ENCODE measurements at places on chromosomes 1 and 21.

DNA sequence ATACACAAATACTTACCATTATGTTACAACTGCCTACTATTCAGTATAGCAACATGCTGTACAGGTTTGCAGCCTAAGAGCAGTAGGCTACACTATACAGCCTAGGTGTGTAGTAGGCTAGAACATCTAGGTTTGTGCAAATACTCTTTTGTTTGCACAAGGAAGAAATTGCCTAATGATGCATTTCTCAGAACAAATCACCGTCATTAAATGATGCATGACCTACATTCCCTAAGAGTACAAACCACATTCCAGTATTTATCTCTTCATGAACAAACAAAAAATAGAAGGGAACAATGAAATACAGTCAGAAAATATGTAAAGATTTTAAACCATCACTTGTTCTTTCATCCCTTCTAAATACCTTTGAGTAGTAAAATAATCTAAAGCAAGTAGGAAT is 109.7 kb upstream of the HP1BP3 start:
- DNase-seq, result no peak

DNA sequence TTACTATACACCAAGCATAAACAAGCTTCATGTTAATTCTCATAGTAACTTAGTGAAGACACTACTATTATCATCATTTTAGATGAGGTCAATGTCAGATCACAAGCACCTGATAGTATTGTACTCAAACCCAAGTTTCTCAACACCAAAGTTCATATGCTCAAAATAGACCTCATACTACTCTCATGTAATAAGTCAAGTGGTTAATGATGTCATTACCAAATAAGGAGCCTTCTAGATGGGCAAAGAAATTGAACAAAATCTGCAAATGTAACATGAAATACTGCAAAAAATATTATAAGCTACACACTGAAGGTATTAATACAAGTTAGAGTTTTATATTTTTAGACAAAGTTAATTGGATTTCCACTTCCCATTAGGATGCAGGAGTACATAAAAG is 144.0 kb upstream of the CHRM3 start:
- DNase-seq, result no peak

GRCh38 chr1:29243023-29243870 is 6.9 kb downstream of the PTPRU start:
- DNase-seq, result no peak

DNA sequence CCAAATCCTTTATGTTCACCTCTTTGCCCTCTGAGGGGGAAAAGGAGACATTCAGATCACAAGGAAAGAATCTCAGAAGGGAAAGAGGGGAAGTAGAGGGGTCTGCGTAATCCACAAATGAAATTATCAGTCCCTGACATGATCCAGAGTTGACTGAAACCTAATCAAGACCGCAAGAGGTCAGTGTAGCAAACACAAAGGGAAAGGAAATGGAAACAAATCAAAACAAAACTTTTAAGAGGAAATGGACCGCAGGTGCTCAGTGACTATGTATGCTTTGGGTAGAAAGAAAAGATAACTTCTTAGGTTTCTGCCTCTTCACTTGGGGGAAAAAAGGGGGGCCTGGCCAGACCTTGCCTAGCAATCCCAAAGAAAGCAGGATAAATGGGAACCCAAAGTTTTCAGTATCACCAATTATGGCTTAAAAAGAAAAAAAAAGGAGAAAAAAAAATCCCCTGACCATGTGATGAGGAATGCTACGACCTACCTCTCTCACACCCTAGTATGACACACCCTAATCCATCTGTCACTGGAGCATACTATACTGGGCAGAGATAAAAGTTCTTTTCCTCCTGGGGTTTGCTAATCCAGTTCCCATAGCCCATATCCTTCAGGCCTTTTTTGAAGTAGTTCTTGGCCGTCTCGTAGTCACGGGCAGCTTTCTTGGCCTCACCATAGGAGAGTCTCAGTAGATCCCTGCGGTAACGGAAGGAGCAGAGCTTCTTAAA is 16.9 kb downstream of the CHRNB2 start:
- no peak for DNase-seq

DNA sequence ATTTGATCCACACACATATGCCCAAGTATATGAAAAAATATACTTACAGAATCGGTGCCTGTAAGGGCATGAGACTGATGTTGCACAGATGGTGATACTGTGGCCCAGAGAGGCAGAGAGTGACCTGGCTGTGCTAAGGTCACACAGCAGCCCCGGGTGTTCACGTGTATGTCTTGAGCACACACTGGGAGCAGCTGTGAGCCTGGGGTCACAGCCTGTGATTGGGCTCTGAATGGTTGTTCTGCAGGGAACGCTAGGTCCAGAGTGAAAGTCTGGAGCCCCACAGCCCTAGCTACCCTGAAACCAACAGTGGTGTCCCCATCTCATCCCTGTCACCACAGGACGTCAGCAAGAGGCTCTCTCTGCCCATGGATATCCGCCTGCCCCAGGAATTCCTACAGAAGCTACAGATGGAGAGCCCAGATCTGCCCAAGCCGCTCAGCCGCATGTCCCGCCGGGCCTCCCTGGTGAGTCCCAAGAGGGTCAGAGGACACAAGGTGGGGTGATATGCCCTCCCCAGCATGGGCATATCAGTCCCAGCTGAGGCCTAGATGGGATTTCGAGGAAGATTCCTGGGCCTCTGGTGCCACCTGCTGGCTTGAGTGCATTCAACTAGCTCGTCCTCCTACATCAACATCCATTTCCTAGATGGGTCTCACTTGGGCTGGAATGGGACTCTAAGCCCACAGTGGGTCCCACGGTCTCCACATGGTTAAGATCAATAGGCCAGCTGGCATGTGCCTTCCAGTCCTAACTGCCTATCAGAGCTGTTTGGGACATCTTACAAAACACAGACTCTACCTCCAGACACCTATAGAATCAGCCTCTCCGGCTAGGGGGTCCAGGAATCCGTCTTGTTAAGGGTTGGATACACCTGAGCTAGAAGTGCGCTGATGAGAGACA is 19.7 kb downstream of the CDK18 start:
- DNase-seq, result peak; percentile 50

DNA sequence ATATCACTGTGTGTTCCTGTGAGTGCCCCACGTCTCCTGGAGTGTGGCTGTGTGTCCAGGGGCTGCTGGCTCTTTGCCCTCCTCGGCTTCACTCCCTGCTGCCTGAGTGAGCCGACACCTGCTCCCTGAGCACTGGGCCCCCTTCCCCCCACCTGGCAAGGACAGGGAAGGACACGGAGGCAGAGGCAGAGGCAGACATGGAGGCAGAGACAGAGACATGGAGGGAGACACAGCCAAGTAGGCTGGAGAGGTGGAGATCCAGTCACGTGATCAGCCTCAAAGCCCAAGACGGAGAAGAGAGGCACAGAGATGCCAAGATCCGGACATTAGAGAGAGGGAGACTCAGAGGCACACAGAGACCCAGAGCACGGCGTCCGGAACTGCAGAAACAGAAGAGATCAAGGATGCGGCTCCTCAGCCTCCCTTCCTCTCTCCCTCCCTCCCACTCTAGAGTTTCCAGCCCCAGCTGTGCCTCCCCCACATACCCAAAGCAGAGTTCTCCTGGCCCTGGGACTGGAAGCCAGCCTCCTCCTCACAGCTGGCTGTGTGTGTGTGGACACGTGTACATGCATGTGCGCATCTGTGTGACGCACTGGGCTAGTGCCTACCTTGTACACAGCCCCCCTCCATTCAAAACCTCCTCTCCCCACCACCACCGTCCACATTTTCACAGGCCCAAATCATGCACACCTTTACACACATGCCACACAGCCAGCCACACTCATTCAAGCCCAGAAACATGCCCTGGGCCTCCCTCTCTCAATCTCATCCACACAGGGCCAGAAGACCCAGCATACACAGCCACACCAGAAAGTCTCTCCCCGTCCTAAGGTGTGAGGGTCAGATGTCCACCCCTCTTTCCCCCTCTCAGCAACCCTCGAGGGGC is 39.1 kb upstream of the WASF2 start:
- peak; percentile 72 for DNase-seq
